ENCODE measurements at places on chromosomes 5 and 9.

GRCh38 chr9:36161187-36161586, 8.0 kb upstream of the CCIN start:
- no peak for DNase-seq

- DNase-seq = no peak
Observed at GRCh38 chr9:136692185-136693134, 5.2 kb upstream of the AGPAT2 start.

GRCh38 chr5:158538506-158539074, 561.1 kb downstream of the EBF1 start:
- DNase-seq = no peak

DNA sequence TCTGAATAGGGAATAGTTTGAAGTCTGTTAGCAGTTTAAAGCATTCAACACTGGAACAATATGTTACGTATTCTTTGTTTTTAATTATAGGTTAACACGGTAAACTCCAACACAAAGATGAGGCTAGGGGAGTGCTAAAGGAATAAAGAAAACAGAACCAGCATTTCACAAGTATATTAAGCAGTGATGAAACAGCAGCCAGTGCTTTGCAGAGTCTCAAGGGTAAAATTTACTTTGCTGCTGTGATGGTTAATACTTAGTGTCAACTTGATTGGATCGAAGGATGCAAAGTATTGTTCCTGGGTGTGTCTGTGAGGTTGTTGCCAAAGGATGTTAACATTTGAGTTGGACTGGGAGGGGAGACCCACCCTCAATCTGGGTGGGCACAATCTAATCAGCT, 30.0 kb upstream of the GSN start:
- no peak for DNase-seq

- DNase-seq = no peak
Observed at GRCh38 chr9:20985851-20986600, 45.4 kb downstream of the HACD4 start.
